Brain pericyte (primary cell): ENCODE measurements at places on chromosomes 6 and 20.

GRCh38 chr6:7912024-7912423, 1.4 kb upstream of the TXNDC5 start:
- DNase-seq = no peak

DNA sequence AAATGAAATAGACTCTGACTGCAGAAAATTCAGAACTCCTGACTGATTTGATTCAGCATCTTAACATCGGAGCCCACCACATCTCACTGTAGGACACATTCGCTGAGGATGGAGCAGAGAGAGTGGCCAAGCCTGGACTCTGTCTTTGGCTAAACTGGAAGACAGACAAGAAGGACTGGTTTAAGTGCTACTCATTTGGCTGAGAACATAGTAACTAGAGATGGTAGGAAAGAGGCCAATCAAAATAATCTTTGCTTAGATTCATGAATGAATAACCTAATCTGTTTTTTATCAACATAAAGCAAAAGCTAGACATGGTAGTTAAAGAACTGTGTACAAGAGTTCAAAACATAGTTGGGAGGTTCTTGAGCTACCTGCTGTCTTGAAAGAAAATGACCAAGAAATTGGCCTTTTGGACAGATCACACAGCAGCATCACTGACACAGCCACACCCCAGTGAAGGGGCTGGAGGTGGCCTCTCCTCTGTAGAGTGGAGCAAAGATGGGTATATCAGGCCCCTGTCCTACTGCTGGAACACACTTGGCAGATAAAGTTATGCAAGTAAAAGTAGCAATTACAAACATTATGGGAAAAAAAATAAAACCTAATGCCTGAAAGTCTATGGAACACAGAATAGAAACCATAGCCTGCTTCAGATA, 87.1 kb upstream of the NT5E start:
- DNase-seq = no peak

- DNase-seq = no peak
Observed at GRCh38 chr20:46694484-46694883, 5.2 kb upstream of the TP53RK start.

- no peak for DNase-seq
Observed at GRCh38 chr6:56424542-56425083, 177.2 kb upstream of the COL21A1 start.

GRCh38 chr20:24384865-24385264, 84.6 kb upstream of the SYNDIG1 start:
- DNase-seq = no peak

DNA sequence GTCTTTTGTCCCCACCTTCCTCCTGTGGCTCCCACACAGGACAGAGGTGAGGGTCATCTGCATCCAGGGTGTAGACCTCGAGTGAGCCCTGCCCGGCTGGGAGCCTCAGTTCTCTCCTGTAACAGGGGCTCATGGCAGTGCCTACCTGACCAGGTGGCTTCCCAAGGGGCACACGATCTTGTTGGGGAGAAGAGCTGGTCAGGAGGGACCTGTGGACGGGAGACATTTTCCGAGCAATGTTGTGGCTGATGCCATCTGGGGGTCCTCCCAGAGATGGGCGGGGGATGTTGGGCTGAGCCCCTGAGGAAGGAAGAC, 51.9 kb downstream of the CEBPB start:
- DNase-seq = no peak

GRCh38 chr6:14280766-14281293, 163.3 kb downstream of the CD83 start:
- no peak for DNase-seq

- DNase-seq = no peak
Observed at GRCh38 chr6:142332393-142333098, 30.7 kb downstream of the ADGRG6 start.

DNA sequence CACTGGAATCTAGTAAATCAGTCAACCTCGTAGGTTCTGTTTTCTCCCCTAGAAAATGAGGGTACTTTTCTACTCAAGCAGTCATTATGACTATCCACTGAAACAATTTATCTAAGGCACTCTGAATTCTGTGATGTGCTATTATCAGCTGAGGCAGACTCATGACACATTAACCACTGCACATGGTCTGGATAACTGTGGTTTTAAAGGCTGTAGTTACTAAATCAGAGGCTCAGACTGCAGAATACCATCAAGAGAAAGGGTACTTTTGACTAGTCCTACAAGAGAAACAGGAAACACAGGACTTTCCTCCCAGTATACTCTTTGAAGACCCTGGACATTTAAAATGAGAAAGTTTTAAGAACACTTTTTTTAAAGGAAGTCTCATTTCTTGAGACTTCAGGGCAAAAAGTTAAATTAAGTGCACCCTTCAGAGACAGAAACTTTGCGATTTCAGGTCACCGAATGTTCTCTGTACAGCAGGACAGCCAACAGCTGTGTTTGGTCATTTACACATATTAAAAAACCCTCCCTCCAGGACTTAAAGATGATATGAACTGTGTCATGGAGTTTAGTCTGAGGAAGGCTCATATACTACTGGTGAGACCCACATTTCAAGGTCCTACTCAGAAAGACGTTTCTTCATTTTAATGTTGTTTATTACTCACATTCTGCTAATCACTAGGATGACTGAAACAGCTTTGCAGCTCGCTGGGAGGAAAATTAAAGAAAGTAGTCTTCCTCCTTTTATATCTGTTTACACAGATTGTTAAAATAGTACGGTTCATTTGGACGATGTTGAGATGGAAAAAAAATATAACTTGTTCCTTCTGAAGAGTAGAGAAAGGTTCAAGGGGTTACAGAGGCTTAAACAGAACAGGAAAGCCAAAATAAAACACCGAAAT, 19.9 kb downstream of the ATXN1 start:
- DNase-seq = no peak

- DNase-seq = no peak
Observed at GRCh38 chr20:9128568-9128967, 59.7 kb downstream of the PLCB4 start.

DNA sequence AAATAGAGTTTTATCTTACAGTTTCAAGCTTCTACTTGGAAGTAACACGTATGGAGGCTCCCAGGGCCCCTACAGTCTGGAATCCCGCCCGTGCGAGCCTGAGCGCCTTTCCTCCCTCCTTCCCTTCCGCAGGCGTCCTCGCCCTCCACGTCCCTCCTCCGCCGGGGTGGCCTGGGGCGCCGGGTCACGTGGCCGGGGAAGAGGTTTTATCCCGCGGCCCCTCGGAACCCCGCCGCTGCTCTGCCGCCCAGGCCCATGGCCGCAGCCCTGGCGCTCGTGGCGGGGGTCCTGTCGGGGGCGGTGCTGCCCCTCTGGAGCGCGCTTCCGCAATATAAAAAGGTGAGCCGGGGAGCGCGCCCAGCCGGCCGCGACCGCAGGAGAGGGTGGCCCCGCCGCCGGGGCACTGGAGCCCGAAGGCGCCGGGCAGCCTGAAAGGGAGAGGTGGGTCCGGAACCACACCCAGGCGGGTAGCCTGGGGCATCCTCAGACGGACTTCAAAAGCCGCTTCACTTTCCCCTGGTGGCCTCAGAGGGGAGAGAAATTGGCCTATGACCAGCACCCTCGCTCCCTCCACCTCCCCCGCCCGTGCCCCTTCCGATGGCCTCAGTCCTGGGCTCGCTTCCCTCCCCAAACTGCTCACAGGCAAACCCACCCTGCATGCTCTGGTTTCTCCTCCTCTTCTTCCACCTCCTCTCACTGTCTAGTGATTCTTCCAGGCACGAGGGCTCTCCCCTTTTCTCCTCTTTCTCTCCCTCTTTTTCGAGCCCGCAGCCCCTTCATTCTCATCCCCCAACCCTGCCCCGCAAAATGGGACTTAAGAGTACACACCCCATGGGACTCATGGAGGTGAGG, at the start of gene CLPSL2:
TSS of gene CLPSL2 (plus strand) at position 235 of the 852 bp plus-strand sequence. CDS start at position 256, 21 bp downstream.
- no peak for DNase-seq

DNA sequence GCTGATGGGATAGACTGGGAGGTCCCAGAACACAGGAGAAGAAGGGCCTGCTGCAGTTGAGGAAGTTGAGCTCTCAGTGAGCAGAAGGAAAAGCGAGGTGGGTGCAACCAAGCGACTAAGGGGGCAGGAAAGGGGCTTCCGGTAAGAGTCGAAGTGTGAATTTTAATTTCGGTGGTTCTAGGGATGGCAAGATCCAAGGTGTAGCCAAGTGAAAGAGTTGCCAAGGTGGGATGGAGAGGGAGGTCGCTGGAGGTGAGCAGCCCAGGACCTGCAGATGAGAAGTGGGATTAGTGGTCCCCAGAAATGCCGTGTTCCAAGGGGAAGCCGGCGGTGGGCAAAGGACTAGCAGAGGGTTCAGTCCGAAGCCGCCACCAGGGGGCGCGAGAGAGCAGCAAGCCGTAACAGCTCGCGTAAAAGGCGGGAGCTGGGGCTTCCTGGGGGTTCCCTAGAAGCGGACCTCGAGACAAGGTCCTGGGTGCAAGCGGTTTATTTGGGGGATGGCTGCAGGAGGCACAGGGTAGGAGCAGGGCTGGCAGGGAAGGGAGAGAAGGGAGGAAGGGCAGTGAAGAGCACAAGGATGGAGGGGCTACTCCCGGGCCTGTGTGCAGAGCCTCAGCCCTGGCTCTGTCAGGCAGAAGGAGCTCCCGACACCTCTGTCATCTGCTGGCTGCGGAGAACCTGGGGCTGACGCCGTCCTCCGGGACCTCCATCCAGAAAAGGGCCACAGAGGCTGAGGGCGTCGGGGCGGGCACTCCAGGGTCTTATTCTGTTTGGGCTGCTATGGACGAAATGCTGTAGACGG, 103.6 kb downstream of the PAX1 start:
- DNase-seq = no peak

DNA sequence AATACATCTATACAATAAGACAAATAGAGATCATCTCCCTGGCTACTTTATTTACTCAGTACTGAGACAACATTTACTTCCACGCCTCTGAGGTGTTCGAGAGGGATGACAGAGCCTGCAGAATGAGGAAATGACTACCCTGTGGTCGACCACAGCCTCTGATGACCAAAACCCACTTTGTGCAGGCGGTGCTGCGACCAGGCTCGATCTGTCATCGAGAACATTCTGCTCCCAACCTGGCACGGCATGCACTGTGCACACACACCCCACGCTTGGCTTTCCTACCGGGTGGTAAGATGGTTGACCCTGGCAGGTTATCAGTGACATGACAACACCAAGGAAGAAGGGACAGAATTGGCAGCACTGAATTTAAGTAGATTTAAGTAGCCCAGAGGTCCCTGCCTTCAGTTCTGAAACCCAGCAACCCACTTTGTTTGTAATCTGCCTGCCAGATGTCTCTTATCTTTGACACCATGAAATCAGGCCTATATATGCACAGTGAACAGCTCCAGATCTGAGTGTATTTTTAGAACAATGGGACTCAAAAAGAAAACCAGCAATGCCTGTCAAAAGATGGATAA, 42.6 kb downstream of the TTI1 start:
- DNase-seq = no peak

DNA sequence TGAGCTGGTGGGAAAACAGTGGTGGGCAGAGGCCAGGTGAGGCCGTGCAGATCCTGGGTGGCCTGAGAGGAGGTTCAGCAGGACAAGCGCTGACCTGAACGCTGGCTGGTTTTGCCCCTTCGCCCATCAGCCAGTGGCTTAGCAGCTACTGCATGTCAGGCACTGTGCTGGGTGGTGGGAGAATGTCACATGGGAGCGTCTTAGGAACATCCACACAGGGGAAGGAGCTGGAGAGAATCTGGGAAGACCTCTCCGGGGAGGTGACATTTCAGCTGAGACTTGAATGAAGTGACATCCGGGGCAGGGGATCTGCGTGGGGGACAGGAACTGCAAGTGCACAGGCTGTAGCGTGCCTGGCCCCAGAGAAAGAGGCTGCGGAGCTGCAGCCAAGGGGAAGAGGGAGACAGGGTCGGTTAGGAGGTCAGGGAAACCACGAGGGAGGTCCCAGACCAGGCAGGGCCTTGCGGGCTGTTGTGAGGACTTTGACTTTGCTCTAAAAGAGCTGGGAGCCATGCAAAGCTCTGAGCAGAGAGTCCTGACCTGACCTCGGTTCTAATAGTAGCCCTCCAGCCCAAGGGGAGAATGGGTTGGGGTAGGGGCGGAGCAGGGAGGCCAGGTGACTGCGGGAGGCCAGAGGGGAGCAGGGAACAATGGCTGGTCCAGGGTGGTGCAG, 156.8 kb upstream of the PTPN1 start:
- no peak for DNase-seq

DNA sequence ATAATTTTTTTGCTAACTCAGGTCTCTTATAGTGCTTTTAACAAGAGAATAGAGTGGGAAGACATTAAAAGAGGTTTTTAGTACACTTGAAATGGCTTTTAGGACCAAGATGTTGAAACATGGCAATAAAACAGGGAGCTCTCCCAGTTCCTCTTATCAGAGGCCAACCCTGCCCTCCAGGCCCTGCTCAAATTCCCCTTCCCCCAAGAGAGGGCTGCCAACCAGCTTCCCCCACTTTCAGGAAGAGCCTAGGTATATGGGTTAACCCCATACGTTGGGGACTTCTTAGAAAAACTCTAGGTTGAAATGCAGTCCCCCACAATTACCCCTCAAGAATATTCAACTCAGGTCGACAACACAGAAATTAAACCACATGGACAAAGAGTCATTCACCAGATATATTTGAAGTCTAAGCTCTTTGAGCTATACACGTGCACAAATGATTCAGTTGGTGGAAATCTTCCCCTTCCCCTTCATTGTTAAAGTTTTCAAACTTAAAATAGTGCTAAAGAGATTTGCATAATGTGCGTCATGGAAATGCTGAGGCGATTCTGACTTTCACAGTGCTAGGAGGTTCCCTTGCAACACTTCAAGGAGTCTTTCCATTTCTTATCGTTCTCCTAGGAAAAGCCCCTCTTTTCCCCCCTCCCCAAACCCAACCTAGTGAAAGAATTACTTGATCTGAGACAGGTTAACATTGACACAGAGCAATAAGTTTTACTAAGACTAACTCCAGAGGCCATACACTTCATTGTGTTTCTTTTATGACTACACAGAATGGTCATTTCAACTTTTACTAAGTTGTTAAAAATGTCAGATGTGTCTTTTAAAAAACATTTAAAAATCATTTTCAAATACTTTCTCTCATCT, 49.8 kb upstream of the ENPP5 start:
- DNase-seq = no peak

GRCh38 chr6:136762022-136762975, 30.0 kb downstream of the MAP3K5 start:
- no peak for DNase-seq

GRCh38 chr6:112204350-112204706, 50.0 kb downstream of the LAMA4 start:
- DNase-seq = no peak

DNA sequence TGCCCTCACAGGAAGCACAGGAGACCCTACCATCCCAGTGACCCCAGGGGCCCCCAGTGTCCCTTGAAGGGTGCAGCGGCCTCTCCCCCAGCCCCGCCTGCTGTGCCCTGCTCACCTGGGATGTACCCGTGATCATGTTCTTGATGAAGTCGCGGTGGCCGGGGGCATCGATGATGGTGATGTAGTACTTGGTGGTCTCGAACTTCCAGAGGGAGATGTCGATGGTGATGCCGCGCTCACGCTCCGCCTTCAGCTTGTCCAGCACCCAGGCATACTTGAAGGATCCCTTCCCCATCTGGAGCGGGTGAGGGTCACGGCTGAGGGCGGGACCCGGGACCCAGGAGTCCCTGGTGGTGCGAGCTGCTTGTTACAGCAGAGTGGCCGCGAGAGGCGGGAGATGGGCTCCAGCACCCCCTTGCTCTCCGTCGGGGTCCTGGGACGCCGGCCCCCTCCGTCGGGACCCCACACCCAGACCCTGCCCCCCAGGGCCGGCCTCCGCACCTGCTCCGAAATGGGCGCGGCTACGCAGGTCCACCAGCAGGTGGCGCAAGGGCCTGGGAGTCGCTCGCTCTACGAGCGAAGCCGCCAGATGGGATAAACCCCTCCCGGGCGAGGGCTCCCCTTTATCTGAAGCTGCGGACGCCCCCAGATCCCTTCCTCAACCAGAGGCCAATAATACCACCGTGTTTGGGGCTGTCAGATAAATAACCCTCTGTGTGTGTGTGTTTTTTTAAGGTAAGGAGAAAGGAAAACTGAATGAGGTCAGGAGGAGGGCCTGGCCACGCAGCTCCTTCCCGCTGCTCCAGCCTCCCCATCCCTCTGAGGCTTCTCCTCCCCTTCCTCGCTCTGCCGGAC, 2.9 kb downstream of the EEF1A2 start:
- no peak for DNase-seq
